ENCODE measurements at places on chromosomes 7 and 10.

DNA sequence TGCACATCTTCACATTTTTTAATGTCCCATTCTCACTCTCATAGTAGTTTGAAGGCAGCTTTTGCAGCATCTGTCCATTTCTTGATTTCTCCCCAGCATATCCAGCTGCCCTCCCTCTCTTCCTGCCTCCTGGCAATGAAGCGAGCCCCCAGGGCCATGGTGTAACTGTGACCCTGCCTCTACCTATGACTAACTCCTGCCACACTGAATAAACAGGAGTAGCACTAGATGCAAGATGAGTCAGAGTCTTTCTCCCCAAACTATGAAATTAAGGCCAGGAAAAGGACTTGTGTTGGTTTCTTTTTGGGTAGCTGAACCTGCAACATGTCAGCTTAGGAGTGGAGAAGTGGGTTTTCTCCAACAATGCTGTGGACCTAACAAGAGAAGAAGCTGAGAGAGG, 329.0 kb downstream of the RNLS start:
- DNase-seq, result no peak

- no peak for DNase-seq
These were observed 217.1 kb upstream of the FRMD4A start for GRCh38 chr10:14547816-14548215.

- no peak for DNase-seq
These were observed 16.5 kb downstream of the DENND11 start for GRCh38 chr7:141685285-141686023.

- DNase-seq, result no peak
These were observed 12.0 kb upstream of the GSDME start for GRCh38 chr7:24769014-24769830.

- DNase-seq, result no peak
These were observed 9.6 kb upstream of the CYREN start for GRCh38 chr7:135180122-135180521.

GRCh38 chr10:96768136-96768535, 47.8 kb upstream of the PIK3AP1 start:
- DNase-seq, result no peak

GRCh38 chr7:159094919-159095915, 49.5 kb downstream of the VIPR2 start:
- no peak for DNase-seq

Measured in NCI-H1092 (cell line).